ENCODE measurements at places on chromosomes 2 and 18.

GRCh38 chr18:57094175-57094574, 52.7 kb upstream of the BOD1L2 start:
- DNase-seq, result no peak

- DNase-seq, result no peak
Measured at GRCh38 chr18:74348581-74348980, 32.9 kb downstream of the C18orf63 start.

- DNase-seq, result no peak
Measured at GRCh38 chr2:2872309-2872617, 505.4 kb downstream of the EIPR1 start.

DNA sequence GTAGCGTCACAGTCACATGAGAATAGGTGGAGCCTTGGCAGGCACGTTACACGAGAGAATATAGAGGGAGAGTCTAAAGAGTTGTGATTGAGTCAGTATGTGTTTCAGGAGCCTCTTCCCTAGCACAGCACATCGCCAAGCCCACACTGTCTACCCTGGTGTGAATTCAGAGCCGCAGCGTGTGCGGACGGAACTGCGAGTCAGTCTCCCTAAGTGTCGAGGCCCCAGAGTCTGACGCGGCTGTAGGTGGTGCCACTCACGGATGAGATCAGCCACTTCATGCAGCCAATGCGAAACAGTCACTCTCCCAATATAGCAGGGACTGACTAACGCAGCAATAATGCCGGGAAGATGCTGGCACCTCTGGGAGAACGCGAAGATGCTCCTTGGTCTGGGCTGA, 587.3 kb upstream of the ID2 start:
- DNase-seq, result no peak

DNA sequence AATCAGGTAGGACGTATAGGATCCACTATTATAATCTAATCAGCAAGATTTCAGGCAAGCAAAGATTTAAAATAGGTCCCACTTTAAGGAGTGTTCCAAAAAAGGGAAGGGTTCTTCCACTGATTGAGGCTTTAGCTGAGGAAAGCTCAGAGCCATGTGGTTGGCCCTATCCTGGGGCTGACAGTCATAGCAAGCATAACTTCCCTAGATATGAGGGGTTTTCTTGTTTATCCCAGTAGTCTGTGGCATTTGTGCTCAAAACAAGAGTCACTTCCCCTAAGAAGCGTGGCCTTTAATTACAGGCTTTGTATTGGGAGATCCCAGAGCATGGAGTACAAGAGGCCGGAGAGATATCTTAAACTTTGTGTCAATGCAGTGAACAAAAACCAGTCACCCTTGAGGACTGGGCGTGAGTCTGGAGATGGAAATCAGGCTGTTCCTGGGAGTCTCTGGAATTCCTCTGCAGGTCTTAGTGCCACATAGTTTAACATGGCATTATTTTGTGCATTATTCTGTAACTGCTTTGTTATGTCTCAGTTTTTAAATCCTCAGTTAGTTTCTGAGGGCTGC, 136.9 kb upstream of the FBXO11 start:
- DNase-seq, result no peak

- no peak for DNase-seq
Measured at GRCh38 chr18:59718464-59719157, 21.4 kb upstream of the CCBE1 start.

DNA sequence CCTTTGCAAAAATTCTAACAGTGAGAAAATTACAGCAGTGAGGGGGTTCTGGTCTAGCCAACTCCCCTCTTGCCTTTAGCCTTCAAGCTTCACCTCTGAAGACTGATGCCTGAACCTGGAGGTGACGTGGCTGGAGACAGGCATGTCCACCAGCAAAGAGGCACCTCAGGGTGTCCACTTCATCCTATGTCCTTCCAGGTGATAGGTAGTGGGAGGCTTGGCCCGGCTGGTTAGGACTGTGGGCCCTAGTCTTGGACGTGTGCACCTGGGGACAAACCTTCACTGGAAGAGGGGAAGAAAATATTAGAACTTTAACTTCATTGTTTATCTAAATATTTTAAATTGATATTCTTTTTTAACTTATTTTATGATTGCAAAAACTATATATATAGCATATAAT, 35.5 kb upstream of the EDAR start:
- no peak for DNase-seq

- no peak for DNase-seq
Measured at GRCh38 chr2:26216587-26216986, 27.8 kb downstream of the HADHA start.

GRCh38 chr2:95278051-95278471, 3.8 kb downstream of the PROM2 start:
- DNase-seq, result no peak

DNA sequence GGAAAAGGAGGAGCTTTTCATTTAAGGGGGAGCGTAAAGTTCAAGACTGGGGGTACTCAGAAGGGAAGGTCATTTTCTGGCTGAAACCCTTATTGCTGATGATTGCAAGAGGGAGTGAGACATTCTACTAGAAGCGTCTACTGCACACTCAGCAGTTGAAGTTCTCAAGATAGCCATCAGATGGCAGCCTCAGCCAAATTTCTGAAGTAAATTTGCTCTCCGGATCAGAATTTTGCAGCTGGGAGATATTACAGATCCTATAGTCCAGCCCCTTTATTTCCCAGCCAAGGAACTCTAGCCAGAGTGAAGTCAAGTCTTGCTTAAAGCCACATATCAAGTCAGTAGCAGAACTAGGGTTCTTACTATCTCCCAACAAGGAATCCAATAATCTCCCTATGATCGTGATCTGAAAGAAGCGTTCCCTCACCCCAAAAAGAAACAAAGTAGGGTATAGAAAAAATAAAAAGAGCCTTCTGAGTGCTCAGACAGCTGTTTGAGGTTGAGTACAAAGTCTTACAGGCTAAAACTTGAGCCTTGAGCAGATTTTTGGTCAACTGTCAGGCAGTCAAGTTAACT, 24.0 kb downstream of the RAX start:
- peak; percentile 24 for DNase-seq

DNA sequence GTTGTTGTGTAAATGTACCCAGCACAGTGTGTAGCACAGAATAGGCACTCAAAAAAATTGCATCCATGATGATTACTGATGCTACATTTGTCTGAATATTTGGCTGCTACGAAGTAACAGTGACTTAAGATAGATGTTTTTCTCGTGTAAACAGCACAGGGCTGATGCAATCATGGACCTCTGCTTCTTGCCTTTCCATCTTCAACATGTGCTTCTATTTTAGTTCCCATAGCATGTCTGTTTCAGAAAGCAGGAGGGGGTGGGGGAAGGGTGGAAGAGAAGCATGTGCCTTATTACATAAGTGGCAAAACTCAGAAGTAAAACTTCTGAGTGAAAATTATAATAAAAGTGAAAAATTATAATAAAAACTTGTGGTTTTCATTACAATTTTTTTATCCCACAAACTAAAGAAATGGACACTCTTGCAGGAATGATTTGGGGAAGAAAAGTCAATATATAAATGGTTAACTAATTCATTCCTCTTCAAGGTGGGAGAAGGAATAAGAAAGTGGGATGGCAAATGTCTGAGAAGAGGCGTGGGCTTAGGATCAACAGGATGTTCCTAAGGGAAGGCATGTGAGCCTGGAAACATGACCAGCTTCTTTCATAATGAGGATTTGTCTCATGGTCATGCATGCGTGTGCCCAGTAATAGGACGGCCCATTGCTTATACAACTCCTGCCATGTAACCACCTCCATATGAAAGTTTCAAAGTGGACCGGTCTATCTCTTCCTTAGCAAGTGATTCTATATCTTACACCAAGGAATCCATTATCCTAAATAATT, 27.2 kb downstream of the CCBE1 start:
- DNase-seq, result no peak

DNA sequence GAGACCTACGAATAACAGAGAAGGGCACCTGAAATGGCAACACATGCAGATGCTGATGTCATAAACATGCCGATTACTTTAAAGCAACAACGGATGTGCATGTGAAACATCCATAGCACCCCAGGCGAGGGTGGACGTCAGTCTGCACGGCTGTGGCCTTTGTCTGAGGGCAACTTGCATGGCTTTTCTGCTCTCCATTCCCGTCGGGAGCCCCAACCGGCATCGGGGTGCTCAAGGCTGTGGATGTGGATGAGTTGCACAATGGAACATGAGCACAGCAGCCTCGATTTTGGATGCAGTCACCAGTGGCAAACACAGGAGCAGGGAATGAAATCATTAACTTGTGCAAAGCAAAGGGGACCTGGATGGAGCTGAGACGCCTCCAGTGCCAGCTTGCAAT, 298.2 kb upstream of the SALL3 start:
- no peak for DNase-seq

- DNase-seq, result peak; percentile 50
Measured at GRCh38 chr2:217988014-217988839, 14.6 kb downstream of the TNS1 start.

Data from CD4-positive, alpha-beta T cell treated with Interleukin-21 for 1 hour (primary cell).